ENCODE measurements at places on chromosomes 4 and X.

- no peak for DNase-seq
Measured at GRCh38 chr4:42489095-42489494, 91.8 kb downstream of the SHISA3 start.

DNA sequence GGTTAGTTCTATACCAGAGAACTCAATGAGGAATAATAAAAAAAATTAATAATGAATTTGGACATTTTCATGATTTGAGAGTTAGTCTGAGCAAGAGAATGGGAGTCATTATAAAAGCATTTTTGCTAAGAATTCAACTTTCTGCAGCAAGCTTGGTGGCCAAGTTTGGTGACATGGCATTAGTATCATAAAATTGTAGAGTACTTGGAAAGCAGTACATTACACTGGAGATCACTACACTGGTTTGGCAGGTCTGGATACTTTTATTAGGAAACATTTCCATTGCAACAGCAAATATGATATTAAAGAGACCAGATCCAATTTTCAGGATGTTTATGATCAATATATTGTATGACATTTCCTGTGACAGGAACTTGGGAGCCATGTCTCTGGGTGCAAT, 249.1 kb upstream of the INTU start:
- DNase-seq: no peak

DNA sequence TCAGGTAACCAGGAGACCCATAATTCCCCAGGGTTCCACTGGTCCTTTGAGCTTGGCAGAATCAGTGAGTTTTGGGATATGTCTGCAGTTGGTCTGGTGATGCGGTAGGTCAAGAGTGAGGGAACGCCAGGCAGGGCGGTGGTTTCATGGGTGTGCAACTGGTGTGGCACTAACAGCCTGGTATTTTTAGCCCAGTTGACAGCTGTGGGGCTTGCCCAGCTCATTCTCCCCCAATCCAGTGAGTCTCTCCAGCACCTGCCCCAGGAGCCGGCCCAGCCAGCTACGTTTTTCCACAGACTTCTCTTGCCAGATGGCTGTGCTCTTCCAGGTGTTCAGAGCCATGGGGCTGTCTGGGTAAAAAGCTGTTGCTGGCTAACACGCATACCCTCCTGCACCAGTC, 1019.9 kb downstream of the CCSER1 start:
- DNase-seq: no peak

- no peak for DNase-seq
Measured at GRCh38 chr4:18626366-18626765, 604.8 kb upstream of the LCORL start.

DNA sequence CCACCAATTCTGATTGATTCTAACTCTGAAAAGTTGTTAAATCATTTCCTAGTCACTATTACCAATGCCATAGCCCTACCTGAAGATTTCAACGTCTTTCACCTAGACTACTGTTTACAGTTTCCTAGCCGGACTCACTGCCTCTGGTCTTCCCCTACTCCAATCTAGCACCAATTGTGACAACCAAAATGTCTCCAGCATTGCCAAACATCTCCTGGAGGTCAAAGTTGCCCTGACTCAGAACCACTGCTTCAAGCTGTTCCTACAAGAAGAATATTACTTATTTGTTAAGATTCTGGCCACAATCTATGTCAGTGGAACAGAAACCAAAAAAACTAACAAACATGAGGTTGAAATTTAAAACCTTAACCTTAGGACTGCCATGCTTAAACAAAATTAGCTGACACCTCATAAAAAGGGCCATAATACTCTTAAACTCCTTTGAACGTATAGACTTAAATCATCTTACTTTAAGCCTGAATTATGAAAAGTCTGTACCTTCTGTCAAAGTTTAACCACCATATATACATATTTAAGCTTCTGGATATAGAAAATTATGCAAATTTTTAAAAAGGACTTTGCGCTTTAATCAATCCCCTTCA, 2.1 kb downstream of the PDS5A start:
- no peak for DNase-seq

DNA sequence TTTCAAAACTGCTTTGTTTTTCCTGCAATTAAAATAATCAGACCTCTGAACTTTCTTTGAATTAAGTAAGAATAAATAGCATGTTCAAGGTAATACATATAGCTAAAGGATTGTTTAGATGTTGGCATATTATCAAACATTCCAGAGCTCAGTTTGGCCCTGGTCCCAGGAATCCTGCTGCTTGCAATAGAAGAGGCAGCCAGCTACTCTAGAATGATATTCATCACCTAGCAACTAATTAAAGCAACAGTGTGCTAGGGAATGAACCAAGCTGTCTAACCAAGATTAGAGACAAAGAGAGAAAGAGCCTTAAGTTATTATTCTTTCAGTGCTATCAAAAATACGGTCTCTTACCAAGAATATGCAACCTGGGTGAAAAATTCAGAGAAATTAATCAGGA, 460.9 kb downstream of the GABRG1 start:
- DNase-seq: no peak

GRCh38 chrX:153966841-153967535, 4.6 kb downstream of the HCFC1 start:
- DNase-seq: no peak

- DNase-seq: no peak
Measured at GRCh38 chr4:9989918-9990635, 31.2 kb downstream of the SLC2A9 start.

DNA sequence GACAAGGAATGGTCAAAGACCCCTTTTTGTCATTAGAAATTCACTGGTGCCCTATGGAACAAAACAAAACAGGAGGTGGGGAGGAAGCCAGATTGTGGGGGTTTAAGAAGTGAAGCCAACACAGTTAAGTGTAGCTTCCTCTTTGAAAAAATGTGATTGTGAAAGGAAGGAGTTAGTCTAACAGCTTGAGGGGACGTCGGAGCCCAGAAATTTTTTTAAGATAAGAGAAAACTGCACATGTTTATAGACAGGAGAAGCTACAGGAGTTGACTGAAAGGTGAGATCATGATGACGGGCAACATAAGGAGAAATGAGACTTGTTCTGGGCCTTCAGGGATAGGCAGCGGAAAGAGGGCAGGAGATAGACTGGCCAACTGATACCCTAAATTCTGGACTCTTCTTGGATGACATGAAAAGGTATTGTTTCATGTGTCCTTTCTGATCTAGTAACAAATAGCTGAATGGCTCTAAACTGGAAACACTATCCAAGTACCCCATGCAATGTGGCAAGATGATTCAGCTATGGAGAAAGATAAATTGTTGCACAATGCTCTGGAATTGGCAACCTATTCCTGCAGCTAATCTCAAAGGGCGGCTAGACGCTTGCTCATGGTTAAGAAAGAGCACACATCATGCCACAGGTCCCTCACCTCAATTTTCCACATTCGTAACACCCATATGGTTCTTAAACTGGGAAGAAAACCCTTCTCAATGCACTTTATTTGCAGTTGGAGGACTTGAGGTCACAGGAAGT, 3.7 kb upstream of the HDAC8 start:
- no peak for DNase-seq

GRCh38 chrX:32987142-32987541, 224.2 kb downstream of the DMD start:
- DNase-seq: no peak

GRCh38 chr4:555566-556275, 20.4 kb downstream of the TMEM271 start:
- no peak for DNase-seq

DNA sequence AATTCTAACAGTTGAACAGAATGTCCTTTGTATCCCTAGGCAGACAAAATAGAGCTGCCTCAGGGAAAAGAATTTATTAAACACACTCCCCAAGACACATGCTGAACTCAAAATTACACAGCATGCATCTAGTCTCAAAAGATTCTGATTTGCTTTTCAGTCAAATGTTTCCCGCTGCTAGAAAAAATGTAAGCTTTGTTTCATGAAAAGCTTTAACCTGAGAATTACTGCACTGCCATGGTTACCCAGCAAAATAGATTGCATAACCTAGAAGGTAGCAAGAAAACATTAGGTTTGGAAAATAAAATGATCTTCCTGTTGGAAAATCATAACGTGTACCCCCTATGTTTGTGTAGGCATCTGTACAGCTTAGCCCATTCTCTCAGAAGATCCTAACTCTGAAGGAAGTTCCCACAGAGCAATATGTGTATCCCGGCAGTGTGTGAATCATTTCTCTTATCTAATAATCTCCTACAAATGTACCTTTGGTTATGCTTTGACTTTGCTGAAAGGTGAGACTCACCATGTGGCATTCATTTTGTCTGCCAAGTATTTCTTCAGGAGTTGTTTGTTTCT, 646.9 kb downstream of the STPG2 start:
- DNase-seq: no peak

DNA sequence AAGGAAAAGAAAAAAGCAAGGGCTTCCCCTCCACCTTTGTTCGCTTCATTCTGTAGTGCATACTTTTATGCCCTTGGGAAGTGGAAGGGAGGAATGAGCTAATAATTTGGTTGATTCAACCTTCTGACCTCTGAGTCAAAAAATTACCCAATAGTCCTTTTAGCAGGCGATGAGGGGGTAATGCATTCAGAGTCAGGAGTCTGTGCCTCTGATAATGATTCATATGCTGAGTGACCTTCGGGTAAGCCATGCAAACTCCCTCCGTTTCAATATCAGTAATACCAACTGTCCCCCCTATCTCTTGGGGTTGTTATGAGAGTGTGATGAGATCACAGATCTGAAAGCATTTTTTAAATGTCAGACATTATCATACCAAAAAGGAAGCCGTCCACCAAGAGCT, 41.6 kb upstream of the ACSL4 start:
- no peak for DNase-seq

DNA sequence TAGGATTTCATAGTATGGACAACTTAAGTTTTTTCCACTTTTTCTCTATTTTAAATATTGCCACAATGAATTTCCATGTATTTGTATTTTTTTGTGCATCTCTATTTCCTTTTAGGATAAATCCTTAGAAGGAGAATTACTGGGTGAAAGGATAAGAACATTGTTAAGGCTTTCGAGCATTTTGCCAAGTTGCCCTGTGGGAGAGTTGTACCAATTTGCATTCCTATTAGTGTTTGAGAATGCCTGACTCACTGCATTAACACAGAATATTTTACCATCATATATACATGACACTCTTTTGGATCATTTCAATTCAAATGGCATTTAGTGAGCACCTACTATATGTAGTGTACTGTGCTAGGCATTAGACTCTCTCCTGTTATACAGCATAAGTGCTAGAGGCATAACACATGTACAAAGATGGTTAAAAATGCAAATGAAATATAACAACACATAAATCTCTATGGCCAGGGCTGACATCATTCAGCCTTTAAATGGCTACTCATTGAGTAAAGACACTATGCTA, 57.0 kb downstream of the PLAC1 start:
- no peak for DNase-seq

DNA sequence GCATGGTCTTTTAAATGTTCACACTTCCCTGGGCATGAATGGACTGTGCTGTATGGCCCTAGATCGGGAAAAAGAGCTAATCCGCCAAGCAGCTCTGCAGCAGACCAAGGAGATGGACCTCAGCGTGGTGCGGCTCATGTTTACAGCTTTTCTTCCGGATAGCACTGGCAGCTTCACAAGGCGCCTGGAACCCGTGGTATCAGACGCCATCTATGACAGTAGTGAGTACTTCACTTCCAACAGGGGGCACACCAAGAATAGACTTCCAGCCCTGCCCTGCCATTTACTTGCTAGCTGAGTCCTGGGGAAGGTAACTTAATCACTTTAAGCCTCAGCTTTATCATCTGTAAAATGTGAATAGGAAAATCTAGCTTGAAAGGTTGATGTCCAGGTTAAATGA, 77.7 kb downstream of the NFKB1 start:
- no peak for DNase-seq

DNA sequence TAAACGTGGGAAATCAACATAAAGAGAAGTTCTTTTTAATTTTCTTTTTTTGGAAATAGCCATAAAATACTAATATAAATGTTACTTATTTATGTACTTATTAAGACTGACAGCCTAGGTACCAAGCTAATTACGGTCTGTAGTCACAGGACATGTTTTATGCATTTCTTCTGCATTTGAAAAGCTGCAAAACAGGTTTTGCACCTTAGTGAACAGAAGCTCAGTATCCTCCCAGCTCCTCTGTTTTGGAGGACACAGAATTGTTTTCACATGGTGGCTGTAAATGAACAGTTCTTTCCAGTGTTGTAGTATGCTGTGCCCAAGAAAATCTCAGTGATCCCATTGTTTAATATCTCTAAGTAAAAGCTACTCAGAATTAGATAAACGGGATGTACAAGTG, 1788.0 kb upstream of the TENM3 start:
- no peak for DNase-seq

DNA sequence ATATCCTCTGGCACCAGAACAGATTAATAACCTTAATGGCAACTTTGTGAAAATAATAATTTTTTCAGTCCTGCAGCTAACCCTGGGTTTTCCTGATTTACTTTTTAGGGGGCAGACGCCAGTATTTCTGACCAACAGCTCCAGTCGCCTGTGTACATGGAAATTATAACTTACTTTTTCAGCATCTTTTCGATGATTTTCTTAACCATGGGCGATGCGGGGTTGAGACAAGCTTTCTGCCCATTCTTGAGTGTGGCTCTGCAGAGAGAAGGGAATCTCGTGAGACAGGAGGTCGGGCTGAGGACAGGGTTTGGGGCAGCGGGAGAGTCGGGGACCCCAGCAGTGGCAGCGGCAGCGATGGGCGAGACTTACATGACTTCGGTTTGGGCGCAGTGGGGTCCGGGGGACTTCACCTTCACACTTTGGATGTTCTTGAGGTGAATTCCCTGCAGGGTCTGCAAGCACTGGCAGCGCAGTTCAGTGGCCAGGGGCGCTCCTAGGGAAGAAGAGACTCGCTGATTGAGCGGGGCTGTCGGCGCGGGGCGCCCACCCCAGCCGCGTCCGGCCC, 484 bp downstream of the CXCL2 start:
- DNase-seq: no peak

DNA sequence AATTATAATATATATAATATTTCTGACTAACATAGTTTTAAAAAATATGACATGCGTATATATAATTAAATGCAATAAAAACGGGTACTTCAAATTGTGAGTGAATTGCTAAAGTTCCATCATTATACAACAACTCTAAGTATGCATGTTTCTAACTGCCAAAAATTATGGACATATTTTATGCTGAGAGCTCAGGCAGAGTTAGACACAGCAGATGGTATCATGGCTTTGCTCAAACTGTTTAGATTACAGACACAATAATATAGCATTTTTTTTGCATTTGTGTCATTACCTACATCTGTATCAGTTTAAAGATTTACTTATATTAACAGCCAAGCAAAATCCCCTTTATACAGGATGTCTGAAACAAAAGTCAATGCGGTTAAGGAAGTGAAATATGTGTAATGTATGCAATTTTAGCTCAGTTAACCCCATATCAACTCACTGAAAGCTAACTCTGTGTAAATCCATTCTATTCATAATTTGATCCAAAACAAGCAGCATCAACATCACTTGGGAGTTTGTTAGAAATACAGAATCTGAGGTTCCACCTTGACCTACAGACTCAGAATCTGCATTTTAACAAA, 119.1 kb upstream of the CNKSR2 start:
- DNase-seq: no peak

DNA sequence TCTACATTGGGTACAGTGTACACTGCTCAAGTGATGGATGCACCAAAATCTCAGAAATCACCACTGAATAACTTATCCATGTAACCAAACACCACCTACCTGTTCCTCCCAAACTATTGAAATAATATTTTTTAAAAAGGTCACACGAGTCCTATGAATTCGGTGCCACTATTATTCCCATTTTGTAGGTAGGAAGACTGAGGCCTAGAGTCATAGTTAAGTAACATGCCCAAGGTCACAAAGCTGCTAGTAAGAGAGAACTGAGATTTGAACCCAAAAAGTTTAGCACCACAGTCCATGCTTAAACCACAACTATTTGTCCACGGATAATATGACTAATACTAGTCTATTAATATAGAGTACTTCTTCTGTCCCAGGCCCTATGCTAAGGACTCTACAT, 2.7 kb downstream of the ARHGEF6 start:
- DNase-seq: no peak

- no peak for DNase-seq
Measured at GRCh38 chr4:150006197-150006596, 72.0 kb upstream of the DCLK2 start.

All from activated CD4-positive, alpha-beta T cell treated with anti-CD3 and anti-CD28 coated beads, Interleukin-2, amount 50 U/mL, for 24 hours (primary cell).